ENCODE measurements at places on chromosomes 2 and 18. TPM values are rescaled to one million over a fixed set of nuclear protein-coding genes. Genes with fewer than 3 reads are reported as not detected.

GRCh38 chr18:2395427-2396161 is 175.7 kb downstream of the METTL4 start:
- H3K27ac ChIP-seq, result no peak overlapping the region
- no peak overlapping the region for H3K4me3 ChIP-seq
- no peaks in the 10 kb centered on the region for H3K4me1 ChIP-seq
- no peak for DNase-seq

The MEP1B gene
- total RNA-seq, result not detected

GRCh38 chr2:142315346-142315745 is 184.5 kb upstream of the LRP1B start:
- no peaks in the 10 kb centered on the region for H3K4me1 ChIP-seq
- DNase-seq, result no peak
- no peak overlapping the region for H3K4me3 ChIP-seq
- H3K27ac ChIP-seq, result no peak overlapping the region
- no peaks in the 10 kb centered on the region for H3K27me3 ChIP-seq

DNA sequence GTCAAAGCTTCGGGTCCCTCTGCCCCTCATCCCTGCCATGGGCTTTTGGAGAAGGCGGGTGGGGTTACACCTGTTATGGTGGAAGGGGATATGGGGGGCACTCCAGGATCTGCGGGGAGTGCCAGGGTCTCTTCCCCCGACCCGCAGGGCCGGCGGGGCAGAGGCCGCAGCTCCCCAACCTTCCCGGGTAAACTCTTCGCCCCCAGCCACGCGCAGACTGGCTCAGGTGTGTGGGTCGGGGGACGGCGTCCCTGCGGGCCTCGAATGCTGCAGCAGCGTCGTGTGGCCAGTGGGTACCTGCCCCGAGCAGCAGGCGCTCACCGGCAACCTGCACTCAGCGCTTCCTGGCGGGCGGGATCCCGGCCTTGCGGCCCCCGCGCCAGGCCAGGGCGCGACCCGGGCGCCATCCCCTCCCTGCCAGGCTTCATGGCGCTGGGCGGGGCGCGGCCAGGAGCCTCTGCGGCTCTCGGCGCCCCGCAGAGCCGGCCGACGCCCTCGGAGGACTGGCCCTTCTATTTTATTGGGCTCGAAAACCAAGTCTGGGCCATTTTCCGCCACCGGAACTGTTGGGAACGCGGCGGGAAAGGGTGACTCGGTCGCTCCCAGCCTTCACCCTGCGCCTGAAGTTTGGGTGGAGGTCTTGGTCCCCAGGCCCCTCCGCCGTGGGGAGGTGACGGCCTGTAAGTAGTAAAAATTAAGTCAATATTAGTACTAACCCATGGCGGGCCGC is 4.5 kb downstream of the GBX2 start:
- no peak overlapping the region for H3K27ac ChIP-seq
- no peaks in the 10 kb centered on the region for H3K36me3 ChIP-seq
- DNase-seq, result no peak
- peaks cover 34% of the 10 kb centered on the region for H3K27me3 ChIP-seq
- H3K4me3 ChIP-seq, result peak overlapping the region; percentile 7
- peaks cover 43% of the 10 kb centered on the region for H3K4me1 ChIP-seq

GRCh38 chr2:61784643-61785042 is 69.2 kb downstream of the FAM161A start:
- H3K27me3 ChIP-seq, result no peaks in the 10 kb centered on the region
- H3K27ac ChIP-seq, result no peak overlapping the region
- H3K36me3 ChIP-seq, result no peaks in the 10 kb centered on the region
- H3K4me1 ChIP-seq, result no peaks in the 10 kb centered on the region
- H3K4me3 ChIP-seq, result no peak overlapping the region
- no peak for DNase-seq

DNA sequence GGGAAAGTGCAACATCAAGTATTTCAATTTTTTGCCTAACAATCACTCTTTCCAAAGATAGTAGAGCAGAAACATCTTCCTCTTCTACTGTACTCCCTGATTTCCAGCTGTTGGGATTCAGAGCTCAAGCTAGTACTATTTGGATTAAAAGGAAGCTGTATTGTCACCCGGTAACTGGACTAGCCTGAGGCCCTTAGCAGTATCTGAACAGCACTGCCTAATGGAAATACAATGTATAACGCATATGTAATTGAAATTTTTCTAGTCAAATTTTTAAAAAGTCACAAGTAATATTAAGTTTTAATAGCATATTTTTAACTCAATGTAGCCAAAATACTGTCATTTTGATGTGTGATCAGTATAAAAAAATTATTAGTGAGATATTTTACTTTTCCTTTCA is 86.2 kb downstream of the COX7A2L start:
- H3K36me3 ChIP-seq, result no peaks in the 10 kb centered on the region
- H3K4me1 ChIP-seq, result no peaks in the 10 kb centered on the region
- H3K27me3 ChIP-seq, result no peaks in the 10 kb centered on the region
- no peak overlapping the region for H3K27ac ChIP-seq
- DNase-seq, result no peak

- DNase-seq, result no peak
- H3K27me3 ChIP-seq, result no peaks in the 10 kb centered on the region
- H3K4me1 ChIP-seq, result no peaks in the 10 kb centered on the region
- no peaks in the 10 kb centered on the region for H3K36me3 ChIP-seq
- no peak overlapping the region for H3K4me3 ChIP-seq
These were observed 324.0 kb downstream of the TXNL1 start for GRCh38 chr18:56314396-56314795.

DNA sequence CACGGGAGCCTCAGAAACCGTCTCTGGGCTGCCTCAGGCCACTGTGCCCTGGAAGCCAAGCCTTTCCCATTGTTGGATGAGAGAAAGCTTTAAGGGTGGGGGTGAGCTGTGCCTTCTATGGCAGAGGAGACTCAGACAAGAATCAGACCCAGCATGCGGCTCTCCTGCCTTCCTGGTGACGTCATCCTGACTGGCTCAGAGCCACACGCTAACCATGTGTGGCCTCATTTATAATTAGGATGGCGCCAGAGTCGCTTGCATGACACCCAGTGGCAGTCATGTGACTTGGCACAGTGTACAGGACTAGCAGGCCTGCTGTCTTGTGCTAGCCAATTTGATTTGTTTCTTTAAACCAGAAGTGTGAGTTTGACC is 99.1 kb downstream of the SH3BP4 start:
- DNase-seq, result peak; percentile 81
- H3K27ac ChIP-seq, result no peak overlapping the region
- H3K4me3 ChIP-seq, result no peak overlapping the region

The PDE1A gene
- total RNA-seq, result 83.1 TPM

The C2orf78 gene
- not detected for total RNA-seq

- H3K27ac ChIP-seq, result no peak overlapping the region
- no peaks in the 10 kb centered on the region for H3K27me3 ChIP-seq
- H3K4me3 ChIP-seq, result no peak overlapping the region
- no peaks in the 10 kb centered on the region for H3K4me1 ChIP-seq
- DNase-seq, result no peak
These were observed 39.7 kb upstream of the NEDD4L start for GRCh38 chr18:58004317-58004716.

DNA sequence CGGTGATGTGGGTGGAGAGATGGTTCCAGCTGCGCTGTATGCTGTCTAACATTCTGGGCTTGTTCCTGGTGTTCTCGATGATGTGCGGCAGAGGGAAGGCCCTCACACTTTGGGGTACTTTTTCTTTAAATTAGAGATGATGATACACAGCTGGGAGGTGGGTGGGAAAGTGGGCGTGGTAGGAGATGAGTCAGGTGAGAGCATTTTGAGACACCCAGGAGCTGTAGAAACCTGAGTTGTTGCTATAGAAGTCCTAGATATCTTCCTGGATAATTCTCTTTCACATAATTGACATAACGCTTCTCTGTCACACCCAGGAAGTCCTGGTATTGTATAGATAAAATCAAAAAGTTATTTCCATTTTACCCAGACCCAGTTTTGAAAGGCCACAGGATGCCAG is 103.8 kb upstream of the ALKAL2 start:
- no peaks in the 10 kb centered on the region for H3K4me1 ChIP-seq
- H3K4me3 ChIP-seq, result no peak overlapping the region
- no peak overlapping the region for H3K27ac ChIP-seq
- no peaks in the 10 kb centered on the region for H3K27me3 ChIP-seq
- no peaks in the 10 kb centered on the region for H3K36me3 ChIP-seq

- no peak overlapping the region for H3K4me3 ChIP-seq
- no peaks in the 10 kb centered on the region for H3K27me3 ChIP-seq
- H3K36me3 ChIP-seq, result no peaks in the 10 kb centered on the region
- DNase-seq, result no peak
These were observed 5.4 kb downstream of the IL1R1 start for GRCh38 chr2:102147935-102148334.

The C1QL2 gene
- not detected for total RNA-seq

DNA sequence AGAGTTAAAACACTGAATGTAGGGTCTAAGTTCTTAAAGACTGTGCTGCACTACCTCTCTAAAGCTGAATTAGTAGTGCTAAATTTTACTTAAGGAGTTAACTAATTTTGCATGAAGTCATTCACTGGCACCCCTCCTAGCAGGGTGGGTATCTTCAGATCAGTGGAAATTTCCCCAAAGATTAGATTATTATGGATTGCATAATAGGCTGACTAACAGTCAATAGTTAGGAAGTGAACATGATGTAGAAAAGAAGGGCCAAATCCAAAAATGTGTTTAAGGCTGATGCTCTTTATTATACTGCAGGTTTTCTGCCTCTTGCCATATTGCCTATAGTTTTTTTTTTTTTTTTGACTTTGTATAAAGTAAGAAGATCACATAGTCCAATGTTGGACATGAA is 5.2 kb downstream of the ZNF638 start:
- no peaks in the 10 kb centered on the region for H3K36me3 ChIP-seq
- no peak overlapping the region for H3K27ac ChIP-seq
- H3K4me1 ChIP-seq, result peaks cover 2% of the 10 kb centered on the region
- H3K27me3 ChIP-seq, result no peaks in the 10 kb centered on the region
- no peak overlapping the region for H3K4me3 ChIP-seq

DNA sequence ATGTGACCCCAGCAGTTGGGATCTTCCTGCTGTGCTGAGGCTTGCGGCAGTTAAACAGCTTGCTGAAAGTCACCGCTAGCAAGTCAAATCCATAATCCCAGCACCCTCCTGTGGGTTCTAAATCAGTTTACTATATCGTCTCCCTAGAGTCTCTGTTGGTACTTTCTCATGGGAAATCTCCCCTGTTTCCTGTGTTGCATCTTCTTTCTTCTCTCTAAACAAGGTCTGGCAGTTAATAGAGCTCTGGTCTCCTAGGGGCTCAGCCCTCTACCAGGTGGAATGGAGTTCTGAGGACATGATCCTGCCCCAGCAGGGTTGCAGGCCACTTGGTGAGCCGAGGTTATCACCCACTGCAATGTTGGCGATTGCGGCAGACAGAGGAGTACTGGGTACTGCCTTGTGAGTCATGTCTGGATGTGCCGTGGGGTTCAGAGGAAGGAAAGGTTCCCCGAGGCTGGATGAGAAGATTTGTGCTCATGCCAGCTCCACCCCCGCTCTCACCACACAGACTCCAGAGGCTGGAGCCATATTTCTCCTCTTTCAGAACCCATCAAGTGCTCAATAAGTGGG is 59.4 kb upstream of the SIX2 start:
- no peak overlapping the region for H3K4me3 ChIP-seq
- no peaks in the 10 kb centered on the region for H3K36me3 ChIP-seq
- no peak for DNase-seq
- no peaks in the 10 kb centered on the region for H3K27me3 ChIP-seq
- no peak overlapping the region for H3K27ac ChIP-seq

DNA sequence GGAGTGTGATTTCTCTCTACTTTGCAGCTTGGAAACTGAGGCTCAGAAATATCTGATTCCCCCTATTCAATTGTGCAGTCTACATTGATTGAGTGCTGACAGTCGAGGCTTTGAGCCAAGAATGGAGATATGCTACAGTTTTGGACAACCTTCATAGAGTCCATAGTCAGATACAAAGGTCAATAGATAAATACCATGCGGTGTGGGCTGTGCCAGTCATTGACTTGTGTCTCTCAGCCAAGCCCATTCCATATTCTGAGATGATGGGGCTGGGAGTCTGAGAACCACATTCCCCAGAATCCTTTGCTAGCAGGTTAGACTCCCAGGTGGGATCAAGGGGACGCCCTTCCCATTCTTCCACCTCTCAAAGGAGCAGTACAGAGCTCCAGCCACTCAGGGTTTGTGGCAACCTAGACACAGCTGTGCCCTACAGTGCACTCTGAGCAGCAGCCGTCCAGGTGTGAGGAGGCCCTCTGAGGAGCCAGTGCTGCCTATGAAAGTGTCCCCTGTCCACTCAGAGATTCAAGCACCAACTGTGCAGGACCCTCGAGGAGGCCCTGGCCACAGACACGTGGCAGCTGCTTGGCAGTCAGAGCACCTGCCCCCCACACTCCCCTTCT is 348.3 kb downstream of the CYRIA start:
- H3K36me3 ChIP-seq, result no peaks in the 10 kb centered on the region
- H3K4me3 ChIP-seq, result no peak overlapping the region
- H3K27ac ChIP-seq, result no peak overlapping the region
- no peak for DNase-seq
- no peaks in the 10 kb centered on the region for H3K4me1 ChIP-seq

DNA sequence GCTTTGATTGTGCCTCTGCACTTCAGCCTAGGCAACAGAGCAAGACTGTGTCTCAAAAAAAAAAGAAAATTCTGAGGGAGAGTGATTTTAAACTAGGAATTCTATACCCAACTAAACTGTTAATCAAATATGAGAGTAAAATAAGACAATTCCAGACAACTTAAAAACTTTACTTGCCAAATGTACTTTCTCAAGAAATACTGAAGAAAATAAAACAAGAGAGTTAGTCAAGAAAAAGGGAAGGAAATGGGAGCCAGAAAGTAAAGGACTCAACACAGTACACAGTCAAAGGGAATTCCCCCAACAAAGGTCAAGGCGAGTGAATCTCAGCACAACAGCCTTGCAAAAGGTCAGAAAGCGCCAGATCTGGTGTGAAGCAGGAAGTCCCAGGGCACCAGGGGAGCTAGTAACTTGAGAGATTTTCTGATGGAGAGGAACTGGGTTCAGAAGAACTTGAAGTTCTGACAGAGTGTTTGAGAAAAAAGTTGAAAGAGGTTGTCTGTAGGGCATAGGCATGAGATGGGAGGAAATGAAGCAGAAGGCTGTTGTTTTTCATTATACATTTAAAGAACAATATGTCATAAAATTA is 22.6 kb upstream of the TBC1D8 start:
- no peaks in the 10 kb centered on the region for H3K36me3 ChIP-seq
- H3K4me3 ChIP-seq, result no peak overlapping the region
- no peaks in the 10 kb centered on the region for H3K4me1 ChIP-seq
- DNase-seq, result no peak
- H3K27ac ChIP-seq, result no peak overlapping the region

DNA sequence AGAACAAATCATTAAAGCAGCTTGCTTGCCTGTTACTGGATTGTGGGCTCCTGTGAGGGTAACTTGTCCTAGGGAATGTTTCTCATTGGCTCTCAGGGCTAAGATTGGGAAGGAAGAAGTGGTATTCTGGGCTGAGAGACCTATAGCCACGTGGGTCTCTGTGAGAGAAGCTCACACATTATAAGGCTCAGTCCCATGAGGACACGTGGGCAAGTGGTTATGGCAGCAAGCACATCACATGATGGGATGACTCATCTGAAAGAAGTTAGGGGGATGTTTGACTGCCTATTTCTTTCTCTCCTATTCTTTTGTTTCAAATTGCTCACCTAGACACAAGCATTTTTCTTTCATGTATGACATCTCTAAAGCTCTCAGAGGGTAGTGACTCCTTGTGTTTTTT is 418.0 kb upstream of the ST6GAL2 start:
- no peak for DNase-seq
- H3K36me3 ChIP-seq, result no peaks in the 10 kb centered on the region
- no peaks in the 10 kb centered on the region for H3K4me1 ChIP-seq

The C2orf72 gene
- not detected for total RNA-seq

GRCh38 chr2:120651818-120652217 is 83.8 kb upstream of the GLI2 start:
- no peaks in the 10 kb centered on the region for H3K4me1 ChIP-seq
- H3K36me3 ChIP-seq, result no peaks in the 10 kb centered on the region
- no peak for DNase-seq
- no peak overlapping the region for H3K4me3 ChIP-seq
- no peak overlapping the region for H3K27ac ChIP-seq

All from uterus (tissue), 4 donors.